ENCODE measurements at places on chromosomes 7 and 10.

- DNase-seq, result no peak
These were observed 11.4 kb upstream of the SCART1 start for GRCh38 chr10:133442191-133442966.

GRCh38 chr7:43004082-43004481 lies 71.9 kb downstream of the MRPL32 start:
- DNase-seq, result no peak

DNA sequence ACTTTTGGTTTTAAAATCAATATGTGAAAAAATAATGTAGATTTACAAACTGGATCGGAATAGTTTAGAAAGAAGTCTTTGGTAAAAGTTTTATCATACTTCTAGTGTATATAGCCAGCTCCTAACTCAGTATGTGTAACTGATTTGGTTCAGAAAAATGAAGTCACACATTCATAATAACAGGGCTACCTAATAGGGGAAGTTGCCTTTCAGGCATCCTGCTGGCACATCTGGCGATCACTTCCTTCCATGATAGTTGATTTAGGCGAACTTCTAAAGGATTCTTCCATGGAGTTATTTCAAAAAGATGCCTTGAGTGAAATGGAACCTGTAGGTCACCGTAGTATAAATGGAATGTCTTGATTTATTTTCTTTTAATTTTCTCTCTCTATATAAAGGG lies 69.1 kb downstream of the SHH start:
- DNase-seq, result no peak

DNA sequence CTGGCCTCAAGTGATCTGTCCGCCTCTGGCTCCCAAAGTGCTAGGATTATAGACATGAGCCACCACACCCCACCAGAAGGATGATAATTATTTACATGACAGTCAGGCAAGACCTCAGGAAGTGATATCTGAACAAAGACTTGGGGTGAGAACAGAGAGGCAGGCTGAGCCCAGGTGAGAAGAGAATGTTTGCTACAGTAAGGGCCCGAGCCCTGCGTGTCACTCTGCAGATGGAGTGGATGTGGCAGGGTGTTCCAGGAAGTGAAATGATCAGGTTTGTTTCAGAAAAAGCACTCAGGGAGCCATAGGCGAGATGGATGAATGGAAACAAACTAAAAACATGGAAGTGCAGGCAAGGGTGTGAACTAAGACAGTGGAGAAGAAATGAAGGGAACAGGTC lies 22.2 kb downstream of the SFMBT2 start:
- DNase-seq, result no peak

- no peak for DNase-seq
These were observed 53.0 kb downstream of the CTBP2 start for GRCh38 chr10:125107166-125107949.

GRCh38 chr10:73653701-73654100 lies 2.1 kb downstream of the SYNPO2L start:
- no peak for DNase-seq

GRCh38 chr10:128612195-128612594 lies 486.0 kb upstream of the MKI67 start:
- DNase-seq, result no peak

GRCh38 chr7:31603046-31603445 lies 84.0 kb upstream of the PPP1R17 start:
- no peak for DNase-seq

DNA sequence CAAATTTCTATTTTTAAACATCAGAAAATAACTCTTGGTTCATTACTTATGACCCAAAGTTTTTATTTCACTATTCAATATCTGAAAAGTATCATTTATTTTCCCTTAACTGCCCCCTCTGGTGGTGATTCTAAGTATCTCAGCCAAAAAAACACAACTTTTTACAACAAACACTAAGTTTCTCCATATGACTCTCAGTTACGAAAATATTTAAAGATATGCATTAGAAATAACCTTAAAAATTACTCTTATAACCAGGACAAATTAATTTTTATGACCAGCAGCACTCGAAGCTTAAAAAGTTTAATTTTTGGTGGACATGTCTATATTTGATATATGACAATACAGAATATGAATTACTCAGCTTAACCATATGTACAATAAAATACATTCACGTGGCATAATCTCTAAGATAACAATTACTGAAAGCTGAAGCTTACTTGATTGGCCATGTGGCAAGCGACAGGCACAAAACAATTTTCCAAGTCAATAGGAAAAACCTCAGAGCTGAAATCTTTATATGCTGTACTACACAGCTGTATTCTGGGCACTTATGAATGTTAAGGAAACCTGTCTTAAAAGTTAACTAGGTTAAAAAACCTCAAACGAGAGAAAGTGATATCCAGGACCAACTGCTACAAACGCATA lies 2.3 kb downstream of the HNRNPA2B1 start:
- no peak for DNase-seq

DNA sequence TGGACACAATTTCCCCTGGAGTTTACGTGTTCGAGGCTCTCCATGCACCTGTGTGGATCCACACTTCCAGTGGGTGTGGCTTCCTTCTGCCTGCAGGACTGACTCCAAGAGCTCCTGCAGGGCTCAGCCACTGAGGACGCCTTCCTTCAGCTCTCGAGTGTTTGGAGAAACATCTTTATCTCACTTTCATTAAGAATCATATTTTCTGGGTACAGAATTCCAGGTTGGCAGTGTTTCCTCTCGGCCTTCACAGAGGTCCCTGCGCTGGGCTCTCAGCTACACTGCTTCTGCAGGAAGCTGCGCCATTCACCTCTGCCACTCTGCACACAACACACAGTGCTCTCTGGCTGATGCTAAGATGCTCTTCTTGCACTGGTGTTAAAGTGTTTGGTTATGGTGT lies 69.9 kb upstream of the NKX6-2 start:
- no peak for DNase-seq

DNA sequence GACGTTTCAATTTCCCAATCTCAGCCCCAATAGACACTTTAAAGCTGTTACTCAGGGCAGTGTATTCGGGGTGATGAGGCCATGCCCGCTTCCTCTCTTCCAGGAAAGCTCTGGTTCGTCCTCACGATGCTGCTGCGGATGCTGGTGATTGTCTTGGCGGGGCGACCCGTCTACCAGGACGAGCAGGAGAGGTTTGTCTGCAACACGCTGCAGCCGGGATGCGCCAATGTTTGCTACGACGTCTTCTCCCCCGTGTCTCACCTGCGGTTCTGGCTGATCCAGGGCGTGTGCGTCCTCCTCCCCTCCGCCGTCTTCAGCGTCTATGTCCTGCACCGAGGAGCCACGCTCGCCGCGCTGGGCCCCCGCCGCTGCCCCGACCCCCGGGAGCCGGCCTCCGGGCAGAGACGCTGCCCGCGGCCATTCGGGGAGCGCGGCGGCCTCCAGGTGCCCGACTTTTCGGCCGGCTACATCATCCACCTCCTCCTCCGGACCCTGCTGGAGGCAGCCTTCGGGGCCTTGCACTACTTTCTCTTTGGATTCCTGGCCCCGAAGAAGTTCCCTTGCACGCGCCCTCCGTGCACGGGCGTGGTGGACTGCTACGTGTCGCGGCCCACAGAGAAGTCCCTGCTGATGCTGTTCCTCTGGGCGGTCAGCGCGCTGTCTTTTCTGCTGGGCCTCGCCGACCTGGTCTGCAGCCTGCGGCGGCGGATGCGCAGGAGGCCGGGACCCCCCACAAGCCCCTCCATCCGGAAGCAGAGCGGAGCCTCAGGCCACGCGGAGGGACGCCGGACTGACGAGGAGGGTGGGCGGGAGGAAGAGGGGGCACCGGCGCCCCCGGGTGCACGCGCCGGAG lies 2.6 kb downstream of the GJD4 start:
- no peak for DNase-seq

DNA sequence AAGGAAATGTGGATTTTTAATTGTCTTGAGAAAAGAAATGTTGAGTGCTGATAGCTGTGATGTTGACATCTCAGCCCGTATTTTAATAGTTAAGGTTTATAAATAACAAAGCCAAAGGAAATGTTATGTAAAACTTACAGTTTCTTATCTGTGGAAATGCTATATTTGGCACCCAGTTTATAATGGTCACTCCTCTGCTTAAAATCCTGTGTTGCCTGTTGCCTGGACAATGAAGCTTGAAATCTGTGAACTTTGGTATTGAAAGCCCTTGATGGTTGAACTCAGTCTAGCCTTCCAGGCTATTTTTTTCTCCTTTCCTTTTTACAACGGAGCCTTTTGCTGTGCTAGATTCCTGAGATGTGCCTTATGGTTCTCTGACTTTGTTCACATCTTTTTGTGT lies 46.5 kb downstream of the MCU start:
- DNase-seq, result no peak

GRCh38 chr10:101745074-101745696 lies 30.7 kb downstream of the FGF8 start:
- DNase-seq, result no peak

GRCh38 chr7:47375121-47375938 lies 206.6 kb downstream of the TNS3 start:
- DNase-seq, result no peak

- DNase-seq, result no peak
These were observed 953.3 kb downstream of the XPNPEP1 start for GRCh38 chr10:108970016-108970415.

DNA sequence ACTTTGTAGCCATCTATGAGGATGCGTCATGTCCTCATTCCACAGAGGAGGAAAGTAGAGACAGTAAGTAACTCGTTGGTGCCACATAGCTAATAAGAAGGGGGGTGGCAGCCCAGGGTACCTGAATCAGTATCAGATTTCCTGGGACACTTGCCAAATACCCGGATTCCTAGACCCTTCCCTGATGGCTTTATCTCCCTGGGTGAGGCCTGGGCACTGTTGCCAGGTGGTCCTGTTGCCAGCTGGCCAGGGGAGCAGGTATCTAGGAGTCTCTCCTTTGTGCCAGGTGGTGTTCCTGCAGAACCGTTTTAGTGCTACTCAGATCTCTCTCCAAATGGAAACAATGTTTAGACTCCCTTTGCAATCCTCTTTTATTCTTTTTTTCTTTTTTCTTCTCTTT lies 12.7 kb downstream of the SLC29A3 start:
- no peak for DNase-seq

- no peak for DNase-seq
These were observed 68.9 kb downstream of the CDK6 start for GRCh38 chr7:92767437-92767836.

DNA sequence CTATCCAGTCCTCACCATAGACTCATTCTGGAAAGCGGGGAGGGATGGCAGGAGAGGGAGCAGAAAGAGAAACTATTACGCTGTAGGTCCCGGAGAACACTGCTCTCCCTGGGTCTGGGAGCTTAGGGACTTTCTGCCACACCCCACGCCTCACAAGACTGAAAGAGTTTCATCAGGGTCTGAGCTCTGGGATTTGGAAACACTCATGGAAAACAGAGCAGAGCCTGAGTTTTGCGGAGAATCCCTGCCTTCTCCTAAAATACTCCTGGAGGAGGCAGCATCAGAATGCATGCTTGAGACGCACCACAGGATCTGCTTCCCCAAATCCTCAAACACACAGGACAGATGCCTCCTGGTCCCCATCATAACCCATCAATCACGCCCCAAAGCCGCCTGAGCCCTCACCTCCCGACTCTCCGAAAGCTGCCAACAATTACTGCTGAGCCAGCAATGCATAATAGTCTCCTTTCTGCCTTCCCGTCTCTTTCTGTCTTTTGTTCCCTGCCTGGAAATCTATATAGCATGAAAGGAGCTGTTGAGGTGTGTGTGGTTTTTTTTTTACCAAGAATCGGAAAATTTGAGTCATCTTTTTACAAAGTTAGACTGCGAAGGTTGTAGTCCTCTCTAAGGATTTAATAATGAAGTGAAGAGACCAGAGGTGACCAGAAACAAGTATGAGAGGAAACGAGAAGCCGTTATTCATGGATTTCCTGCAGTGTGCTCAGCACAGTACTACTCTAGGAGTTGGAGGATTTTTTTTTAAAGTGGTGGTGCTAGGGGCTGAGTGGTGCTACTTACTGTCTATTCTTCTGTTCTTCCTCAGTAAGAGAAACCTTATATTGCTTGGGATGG lies 37.7 kb downstream of the ASB13 start:
- no peak for DNase-seq

GRCh38 chr10:76382381-76382851 lies 951.0 kb downstream of the LRMDA start:
- no peak for DNase-seq

DNA sequence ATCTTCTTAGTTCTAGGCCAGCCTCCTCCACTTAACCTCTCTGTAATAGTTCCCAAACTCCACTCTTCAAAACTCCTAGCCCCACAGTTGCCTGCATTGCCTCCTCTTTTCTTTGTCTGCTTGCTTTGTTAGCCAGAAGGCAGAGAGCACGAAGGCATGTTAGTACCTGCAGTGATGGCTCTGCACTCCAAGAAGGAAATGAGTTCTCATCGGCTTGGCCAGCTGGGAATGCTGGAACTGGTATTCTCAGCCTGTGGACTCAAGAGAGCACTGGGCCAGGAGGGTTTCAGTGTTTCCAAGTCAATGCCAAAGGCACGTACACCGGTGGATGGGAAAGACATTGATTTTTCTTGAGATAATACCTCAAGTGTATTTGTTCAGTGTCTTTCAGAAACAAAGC lies 66.3 kb upstream of the HABP2 start:
- DNase-seq, result no peak

DNA sequence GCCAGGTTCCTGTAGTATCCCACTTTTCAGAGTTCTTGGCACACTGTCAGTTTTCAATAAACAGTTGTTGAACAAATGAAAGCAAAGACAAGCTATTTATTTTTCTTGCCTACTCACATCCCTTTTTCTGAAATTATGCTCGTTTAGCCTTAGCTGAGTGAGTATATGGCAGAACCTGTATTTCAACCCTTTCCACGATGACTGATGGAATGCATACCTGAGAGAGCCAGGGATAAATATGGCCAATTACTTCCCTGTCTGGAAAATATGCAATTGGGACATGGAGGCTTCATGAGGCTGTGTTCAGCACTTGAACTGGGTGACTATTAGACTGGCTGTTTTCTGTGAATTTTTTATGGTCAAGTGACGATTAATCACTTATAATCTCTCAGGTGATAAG lies 144.5 kb upstream of the POT1 start:
- DNase-seq, result no peak

DNA sequence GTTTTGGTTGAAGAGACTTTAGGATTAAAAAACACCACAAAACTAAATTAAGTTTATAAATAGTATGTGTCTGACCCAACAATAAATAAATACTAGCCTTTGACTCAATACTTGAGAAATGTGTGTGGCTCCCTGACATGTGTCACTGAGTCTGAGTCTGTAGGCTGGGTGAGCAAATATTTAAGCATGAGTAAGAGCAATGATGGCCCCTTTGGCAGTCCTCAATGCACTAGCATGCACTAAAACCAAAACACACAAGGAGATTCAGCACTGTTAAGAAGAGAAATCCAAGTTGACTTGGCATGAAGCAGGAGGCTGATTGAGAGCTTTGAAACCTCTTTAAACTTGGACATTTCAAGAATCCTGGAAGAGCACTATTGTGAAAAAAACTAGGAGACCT lies 37.1 kb downstream of the CCDC71L start:
- DNase-seq, result no peak

DNA sequence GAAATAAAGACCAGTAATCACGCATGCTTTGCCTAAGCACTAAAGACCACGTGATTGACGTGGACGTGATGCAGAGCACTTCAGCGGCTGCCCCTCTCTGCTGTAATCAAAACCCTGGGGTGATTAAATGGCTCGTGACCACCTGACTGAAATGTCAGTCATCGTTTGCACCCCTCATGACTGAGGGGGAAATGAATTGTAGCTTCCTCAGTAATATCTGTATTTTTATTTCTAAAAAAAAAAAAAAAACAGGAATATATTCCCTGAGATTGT lies 148.1 kb upstream of the RSU1 start:
- DNase-seq, result no peak

Measured in NCI-H1436 (cell line).